ENCODE measurements at places on chromosomes 1 and 21. TPM values are rescaled to one million over a fixed set of nuclear protein-coding genes. Genes with fewer than 3 reads are reported as not detected.

- no peak for DNase-seq
Measured at GRCh38 chr1:79966438-79966837, 959.9 kb upstream of the ADGRL4 start.

- no peak for DNase-seq
Measured at GRCh38 chr1:170162459-170163246, 16.9 kb downstream of the NTMT2 start.

DNA sequence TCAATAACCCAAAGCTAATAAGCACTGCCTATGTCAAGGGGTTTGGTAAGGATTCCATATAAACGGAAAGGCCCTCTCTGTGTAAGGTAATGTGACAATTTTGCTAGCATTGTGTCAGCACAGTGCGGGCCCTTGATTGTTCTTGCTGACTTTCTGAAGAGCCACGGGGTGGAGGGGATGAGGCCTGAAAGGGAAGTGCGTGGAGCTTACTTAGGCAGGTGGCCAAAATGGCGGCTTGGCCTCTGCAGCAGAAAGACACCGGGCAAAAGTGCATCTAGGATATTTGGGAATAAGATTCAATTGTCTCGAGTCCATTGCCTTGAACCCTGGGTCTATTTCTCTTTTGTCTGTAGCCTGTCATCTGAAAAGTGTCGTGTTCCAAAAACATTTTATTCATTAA lies 114.3 kb downstream of the TGFB2 start:
- DNase-seq, result no peak

DNA sequence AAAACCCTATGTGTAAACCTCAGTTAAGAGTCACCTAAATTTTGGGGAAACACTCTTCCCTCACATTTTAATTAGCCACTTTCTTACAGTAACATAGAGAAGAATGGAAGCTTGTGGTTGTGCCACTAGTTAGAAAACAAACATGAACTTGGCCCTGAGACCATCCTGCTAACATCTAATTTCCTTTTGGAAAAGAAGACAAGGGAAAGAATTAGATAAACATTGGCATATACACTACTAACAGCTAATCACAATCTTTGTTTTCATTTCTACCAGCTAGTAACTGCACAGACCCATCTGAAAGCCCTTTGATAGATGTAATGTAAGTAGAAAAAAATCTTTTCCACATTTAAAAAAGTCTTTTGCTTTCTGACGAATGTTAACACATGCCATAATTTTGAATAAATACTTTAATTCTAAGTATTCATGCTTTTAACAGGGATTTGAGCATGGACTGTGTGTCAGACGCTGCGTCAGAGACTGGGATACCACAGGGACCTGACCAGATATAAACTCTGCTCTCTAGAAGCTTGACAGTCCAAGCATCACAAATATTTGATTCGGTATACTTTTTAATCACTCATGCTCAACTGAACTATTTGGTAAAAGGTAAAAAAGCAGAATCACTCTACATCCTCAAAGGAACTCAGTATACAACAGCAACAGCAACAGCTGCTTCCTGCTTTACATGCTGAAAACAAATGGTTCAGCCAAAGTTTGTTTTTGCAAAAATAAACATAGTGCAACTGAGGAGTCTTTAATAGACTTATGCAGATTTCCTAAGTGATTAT lies 30.2 kb downstream of the DPH5 start:
- no peak for DNase-seq

- peak; percentile 82 for DNase-seq
Measured at GRCh38 chr1:90850898-90851710, 134.0 kb upstream of the BARHL2 start.

DNA sequence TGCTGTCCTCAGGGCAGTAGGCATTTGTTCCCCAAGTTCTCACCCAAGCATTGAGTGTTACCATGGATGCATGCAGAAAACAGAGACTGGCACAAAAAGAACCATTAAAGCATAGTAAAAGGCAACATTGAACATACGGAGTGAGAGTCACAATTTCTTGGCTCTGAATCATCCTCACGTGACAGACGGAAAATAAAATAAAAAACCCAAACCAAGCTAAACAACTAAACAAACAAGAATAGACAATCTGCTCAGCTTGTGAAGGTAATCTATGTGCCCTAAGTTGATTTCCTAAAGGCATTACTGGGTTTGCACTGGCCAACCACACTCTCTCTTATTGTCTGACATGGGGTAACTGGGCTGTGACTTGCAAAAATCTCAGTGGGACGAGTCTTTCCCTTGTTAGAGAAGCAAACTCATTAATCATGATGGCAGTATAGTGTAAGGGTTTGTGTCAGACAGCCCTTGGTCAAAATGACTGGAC lies 306.0 kb downstream of the ASTN1 start:
- no peak for DNase-seq

GRCh38 chr1:162873671-162874666 lies 13.0 kb upstream of the CCDC190 start:
- no peak for DNase-seq

- no peak for DNase-seq
Measured at GRCh38 chr1:217718873-217719272, 87.7 kb downstream of the SPATA17 start.

Gene SERINC2
- 0.13 TPM for total RNA-seq

Gene TARBP1
- total RNA-seq, result 24.8 TPM

Gene SLC16A4
- total RNA-seq, result 0.35 TPM

Gene CAMK1G
- total RNA-seq, result not detected

Measured in activated CD4-positive, alpha-beta memory T cell treated with anti-CD3 and anti-CD28 coated beads, Interleukin-2, amount 10 ng/mL, durations not matched to agents 7 days and 5 days (primary cell).